HepG2 (cell line): ENCODE measurements at places on chromosomes 1 and 21. TPM values are rescaled to one million over a fixed set of nuclear protein-coding genes. Genes with fewer than 3 reads are reported as not detected.
A peak's percentile ranks its signal among the peaks of the same experiment; 100 is the strongest.

DNA sequence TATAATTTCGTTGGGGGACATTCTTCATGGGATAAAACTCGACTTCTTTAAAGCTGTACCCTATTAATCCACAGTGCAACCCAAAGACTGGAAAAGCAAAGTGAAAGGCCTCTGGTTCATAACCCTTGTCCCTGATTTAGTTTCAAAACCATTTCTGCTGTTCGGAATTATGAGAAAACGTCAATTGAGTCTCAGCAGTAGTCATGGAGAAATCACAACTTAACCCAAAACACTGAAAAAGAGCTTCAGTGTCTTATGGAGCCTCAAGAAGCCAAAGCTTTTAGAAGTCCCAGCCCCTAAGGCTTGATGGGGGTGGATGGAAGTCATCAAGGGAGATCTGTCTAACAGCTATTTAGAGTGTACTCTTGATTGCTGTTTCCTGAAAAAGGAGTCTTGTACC lies 73.5 kb upstream of the VCAM1 start:
- DNase-seq, result no peak

The PLEKHN1 gene
- 0.21 and 0.42 TPM in 2 replicates for total RNA-seq

DNA sequence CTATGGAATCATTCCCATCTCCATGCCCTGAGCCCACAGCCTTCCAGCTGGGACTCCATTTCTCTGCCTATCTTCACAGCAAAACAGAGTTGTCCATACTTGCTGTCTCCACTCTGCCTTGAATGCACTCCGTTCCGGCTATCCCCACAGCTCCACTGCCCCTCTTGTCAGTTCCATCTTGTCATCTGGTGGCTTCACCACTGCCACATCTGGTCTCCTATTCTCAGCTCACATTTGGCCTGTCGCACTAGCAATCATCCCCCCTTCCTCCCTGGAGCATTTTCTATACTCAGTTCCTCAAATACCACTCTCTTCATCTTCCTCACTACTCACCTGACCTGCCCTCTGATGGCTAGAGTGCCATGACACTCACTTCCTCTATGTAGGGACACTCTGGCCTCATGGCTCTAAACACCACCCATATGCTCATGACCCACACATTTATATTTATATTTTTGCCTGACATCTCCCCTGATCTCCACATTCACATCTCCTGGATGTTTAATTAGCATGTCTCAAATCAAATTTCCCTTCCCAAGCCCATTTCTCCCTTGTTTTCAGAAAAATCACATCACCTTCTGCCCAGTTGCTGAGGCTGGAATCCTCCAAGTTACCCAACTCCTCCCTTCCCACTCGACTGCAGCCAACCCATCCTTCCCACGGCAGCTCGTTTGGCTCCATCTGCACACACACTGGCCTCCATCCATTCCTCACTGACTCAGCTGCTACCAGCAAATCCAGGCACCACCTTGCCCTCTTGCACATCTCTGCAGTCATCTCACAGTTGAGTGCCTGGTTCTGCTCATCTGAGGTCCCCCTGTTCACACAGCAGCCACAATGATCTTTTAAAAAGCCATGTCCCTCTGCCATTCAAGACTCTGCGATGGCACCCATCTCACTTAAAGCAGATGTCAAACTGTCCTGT lies 6.1 kb downstream of the ZNF692 start:
- no peak for DNase-seq

The S100A8 gene
- total RNA-seq, result not detected in 2 replicates

- DNase-seq, result no peak
Observed at GRCh38 chr1:87979079-87979478, 650.4 kb downstream of the LMO4 start.

The C1orf87 gene
- not detected in 2 replicates for total RNA-seq

The IL12RB2 gene
- not detected in 2 replicates for total RNA-seq

- no peak for DNase-seq
Observed at GRCh38 chr1:246678816-246679793, 45.1 kb upstream of the SCCPDH start.

- DNase-seq, result peak; percentile 42
Observed at GRCh38 chr1:201023517-201023902, at the start of gene KIF21B. Gene KIF21B, minus strand, starts transcription at chr1:201023714. Its CDS starts 331 bp downstream, at chr1:201023383.

GRCh38 chr1:75708910-75709309 lies 15.6 kb upstream of the ACADM start:
- no peak for DNase-seq

DNA sequence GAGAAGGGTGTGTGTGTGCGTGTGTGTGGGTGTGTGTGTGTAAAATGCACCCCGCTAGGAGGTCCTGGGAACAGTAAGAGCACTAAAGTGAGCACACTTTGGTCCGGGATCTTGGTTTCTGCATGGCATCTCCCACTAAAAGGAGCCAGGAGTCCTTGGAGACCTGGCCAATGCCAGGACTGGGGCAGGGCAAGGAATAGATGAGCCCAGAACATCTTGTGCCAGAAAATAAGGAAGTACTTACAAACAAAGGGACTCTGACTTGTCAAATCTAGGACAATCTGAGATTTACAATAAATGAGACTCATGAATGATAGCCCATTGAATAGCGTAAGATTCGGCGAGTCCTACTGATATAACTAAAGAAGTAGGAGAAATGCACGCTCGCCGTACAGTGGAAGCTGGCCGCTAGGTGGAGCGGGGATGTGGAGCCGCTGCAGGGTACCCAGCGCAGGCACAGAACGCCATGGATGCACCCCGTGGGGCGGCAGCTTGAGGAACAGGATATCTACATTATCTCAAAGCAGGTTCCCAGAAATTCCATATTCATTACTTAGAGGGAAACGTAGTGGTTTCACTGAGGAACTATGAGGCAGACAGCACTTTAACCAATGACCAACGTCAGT lies 7.1 kb downstream of the SLC37A1 start:
- no peak for DNase-seq

GRCh38 chr1:169060919-169061639 lies 45.4 kb upstream of the ATP1B1 start:
- no peak for DNase-seq

The ANKRD35 gene
- 0.02 TPM in 1 of 2 replicates, not detected in the other for total RNA-seq
